ENCODE measurements at places on chromosomes 1 and 21.

- DNase-seq = no peak
These were observed 238.4 kb downstream of the GPR52 start for GRCh38 chr1:174686213-174686612.

GRCh38 chr1:145918992-145919939, 749 bp upstream of the PEX11B start:
- DNase-seq = peak; percentile 22

DNA sequence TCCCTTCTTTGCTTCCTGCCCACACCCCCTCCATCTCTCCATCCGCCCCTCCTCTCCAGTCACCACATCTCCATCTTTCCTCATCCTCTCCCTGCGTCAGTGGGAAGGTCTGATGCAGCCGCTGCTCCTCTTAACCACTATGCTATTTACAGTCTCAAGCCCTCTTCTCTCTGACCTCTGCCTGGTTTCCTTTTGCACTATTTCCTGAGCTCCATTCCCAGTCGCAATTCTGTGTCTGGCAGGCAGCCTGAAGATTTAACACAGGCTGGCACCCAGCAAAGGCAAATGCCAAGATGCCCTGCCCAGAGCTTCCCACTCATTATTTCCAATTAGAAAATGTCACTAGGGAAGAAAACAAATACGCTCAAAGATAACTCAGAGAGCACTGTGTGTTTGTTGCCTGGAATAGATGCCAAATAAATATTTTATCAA, 89.6 kb upstream of the LPGAT1 start:
- no peak for DNase-seq

GRCh38 chr1:26293911-26294463, 12.4 kb downstream of the UBXN11 start:
- DNase-seq = no peak

GRCh38 chr1:106534612-106535011, 521.9 kb upstream of the PRMT6 start:
- no peak for DNase-seq

DNA sequence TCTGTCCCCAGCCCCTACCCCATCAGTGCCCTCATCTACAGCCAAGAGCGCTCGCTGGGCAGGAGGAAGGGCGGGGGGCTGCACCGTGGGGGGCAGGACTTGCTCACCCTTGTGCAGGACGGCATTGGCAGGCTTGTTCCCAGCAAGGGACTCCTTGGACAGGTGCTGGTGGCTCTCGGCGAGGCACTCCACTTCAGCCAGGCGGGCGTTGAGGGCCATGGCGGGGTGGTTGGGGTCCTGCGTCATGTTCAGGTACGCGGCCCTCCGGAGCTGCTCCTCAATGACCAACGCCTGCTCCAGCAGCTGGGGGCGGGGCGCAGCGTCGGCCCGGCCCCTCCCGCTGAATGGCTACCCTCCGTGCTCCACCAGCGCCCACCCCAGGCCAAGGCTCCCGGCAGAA, 64.0 kb downstream of the KCNAB2 start:
- no peak for DNase-seq

GRCh38 chr1:111742938-111743549, 3.8 kb upstream of the INKA2 start:
- DNase-seq = no peak

- DNase-seq = no peak
These were observed 133.4 kb downstream of the EDEM3 start for GRCh38 chr1:184621260-184621659.

DNA sequence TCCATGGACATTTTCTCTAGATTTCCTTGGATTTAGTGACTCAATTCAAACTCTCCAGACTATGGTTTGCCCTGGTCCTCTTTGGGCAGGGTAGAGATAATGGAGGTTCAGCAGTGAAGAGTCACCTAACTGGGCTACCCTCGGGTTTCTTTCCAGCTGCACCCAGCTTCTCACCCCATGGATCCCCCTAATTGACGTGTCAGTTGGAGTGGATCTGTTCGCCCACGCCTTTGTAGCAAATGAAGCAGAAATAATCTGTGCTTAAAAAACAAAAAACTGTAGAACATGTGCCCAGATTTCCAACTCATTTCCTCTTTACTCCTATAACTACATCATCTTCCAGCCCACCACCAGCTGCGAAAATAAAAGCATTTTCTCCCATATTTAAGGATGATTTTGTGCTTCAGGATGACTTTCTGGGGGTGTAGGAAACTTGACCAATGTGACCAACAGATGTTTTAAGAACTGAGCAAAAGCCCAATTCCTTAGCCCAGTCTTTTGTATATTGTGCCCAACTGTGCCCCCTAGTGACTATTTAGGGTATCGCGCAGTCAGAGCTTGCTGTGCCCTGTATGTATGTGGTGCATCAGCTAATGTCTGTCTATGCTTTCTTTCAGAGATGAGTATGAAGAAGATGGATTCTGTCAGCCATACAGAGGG, 66.5 kb upstream of the UBE2U start:
- peak; percentile 4 for DNase-seq

- no peak for DNase-seq
These were observed 25.8 kb upstream of the VPS26C start for GRCh38 chr21:37292941-37293340.

DNA sequence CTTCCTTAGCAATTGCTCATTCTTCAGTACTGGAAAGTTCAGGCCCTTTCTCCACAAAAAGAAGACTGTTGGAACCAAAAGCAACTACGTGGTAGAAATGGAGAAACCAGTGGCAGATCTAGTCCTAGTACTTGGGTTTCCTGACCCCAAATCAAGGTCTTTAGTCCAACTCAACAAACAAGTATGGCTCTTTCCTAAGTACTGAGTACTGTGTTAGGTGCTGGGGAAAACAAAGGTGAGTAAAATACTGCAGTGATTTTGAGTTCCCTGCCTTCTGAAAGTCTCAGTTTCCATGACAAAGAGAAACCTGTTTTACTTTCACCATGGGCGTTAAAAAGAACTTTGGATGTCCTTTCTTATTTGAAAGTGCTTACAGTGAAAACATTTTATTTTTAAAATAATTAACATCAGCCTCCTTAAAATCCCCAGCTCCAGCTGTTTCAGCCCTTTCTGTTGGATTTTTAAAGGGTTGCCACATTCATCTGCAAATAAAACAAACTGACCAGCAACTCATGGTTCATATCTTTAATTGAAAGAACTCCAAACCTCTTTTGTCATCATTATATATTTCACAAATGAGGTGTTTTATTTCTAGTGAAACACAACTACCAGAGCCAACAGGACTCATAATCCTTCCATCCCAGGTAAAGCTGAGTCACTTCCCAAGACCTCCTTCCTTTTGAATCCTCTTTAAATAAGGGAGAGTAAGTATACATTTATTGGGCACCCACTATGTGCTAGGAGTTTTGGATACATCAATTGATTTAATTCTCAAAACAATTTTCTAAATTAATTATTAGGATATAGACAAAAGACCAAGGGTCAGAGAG, 35.4 kb downstream of the PLPP3 start:
- no peak for DNase-seq

DNA sequence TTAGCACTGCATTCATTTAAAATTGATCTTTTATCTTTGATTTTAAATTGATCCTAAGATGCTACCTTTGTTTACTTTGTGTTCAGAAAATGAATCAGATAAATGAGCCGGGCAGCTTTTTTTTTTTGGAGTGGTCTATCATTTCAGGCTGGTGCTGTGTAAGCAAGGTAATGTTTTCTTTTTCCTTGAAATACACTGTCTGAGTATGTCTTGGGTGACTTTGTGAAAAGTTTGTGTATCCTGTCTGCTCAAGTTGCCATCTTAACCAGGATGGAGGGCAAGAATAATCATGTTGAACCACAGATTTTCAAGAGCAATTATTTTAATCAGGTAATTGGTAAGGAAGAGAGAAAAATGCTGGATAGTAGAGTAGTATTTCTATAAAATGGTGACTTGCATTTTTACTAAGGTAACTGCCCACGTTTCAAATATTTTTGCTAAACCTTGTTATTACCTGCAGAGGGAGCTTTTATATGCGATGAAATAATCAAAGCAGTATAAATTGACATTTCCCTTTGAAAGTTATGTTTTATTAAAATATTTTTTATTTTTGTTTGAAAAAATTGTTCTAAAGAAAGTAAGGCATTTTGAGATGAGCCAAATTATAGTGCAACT, 11.1 kb downstream of the ADGRL2 start:
- DNase-seq = no peak

- no peak for DNase-seq
These were observed 66.2 kb downstream of the FAAP20 start for GRCh38 chr1:2128189-2128901.

DNA sequence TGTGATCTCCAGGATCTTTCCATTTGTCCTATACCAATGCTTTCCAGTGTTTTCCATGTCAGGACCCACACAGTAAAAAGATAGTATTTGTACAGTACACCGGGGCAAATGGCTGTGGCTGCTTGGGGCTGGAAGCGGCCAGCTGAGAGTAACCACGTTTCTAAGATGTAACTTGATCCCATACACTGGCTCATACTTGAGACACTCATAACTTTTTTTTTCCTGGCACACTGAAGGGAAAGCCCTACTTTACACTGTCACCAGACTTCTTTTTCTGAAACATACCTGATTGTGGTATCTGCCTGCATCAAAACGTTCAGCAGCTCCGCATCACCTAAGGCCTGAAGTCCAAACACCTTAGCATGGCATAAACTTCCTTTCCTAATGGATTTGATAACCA, 21.6 kb downstream of the VPS13D start:
- no peak for DNase-seq

DNA sequence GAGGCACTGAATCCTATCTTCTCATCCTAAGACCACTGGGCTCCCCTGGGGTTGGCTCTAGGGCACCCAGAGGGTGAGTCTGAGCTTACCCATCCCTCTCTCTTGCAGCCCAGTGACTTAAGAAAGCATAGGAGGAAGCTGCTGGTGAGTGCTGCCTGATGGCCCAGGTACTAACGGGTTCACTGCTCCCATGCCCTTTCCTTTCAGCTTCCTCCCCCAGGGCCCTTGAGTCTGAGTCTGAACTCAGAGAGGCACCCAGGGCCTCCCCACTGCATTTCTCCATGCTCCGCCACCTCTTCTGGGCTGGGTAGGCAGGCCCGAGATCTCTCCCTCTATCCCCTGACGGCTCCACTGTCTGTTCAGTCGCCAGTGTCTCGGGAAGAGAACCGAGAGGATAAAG, 29.7 kb downstream of the PPFIA4 start:
- no peak for DNase-seq

- DNase-seq = peak; percentile 96
These were observed 811 bp downstream of the SH3D21 start for GRCh38 chr1:36306902-36307456.

- DNase-seq = no peak
These were observed 21.6 kb downstream of the ROR1 start for GRCh38 chr1:63795455-63795854.

DNA sequence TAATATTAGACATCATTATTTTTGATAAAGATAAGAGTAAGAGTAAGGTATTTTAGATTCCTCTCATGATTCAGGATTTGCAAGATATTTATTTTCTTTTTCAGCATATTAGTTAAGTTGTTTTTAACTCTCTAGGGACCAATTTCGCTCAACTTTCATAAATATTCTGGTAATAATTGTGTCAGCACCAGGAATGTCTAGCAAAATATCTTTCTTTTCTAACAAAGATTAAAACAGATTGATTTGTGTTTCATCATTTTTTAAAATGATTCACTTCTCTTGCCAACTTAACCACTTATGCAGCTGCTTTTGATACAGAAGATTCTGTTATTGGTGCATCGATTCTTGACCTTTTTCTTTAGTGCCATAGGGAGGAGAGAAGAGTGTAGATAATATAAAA, 172.8 kb upstream of the PTGFR start:
- no peak for DNase-seq
